ENCODE measurements at places on chromosomes 1 and 21.
A peak's percentile ranks its signal among the peaks of the same experiment; 100 is the strongest.

- no peak for DNase-seq
Observed at GRCh38 chr1:151364996-151365395, 7.5 kb downstream of the SELENBP1 start.

- DNase-seq, result peak; percentile 58
Observed at GRCh38 chr1:219120624-219121544, 52.8 kb upstream of the LYPLAL1 start.

DNA sequence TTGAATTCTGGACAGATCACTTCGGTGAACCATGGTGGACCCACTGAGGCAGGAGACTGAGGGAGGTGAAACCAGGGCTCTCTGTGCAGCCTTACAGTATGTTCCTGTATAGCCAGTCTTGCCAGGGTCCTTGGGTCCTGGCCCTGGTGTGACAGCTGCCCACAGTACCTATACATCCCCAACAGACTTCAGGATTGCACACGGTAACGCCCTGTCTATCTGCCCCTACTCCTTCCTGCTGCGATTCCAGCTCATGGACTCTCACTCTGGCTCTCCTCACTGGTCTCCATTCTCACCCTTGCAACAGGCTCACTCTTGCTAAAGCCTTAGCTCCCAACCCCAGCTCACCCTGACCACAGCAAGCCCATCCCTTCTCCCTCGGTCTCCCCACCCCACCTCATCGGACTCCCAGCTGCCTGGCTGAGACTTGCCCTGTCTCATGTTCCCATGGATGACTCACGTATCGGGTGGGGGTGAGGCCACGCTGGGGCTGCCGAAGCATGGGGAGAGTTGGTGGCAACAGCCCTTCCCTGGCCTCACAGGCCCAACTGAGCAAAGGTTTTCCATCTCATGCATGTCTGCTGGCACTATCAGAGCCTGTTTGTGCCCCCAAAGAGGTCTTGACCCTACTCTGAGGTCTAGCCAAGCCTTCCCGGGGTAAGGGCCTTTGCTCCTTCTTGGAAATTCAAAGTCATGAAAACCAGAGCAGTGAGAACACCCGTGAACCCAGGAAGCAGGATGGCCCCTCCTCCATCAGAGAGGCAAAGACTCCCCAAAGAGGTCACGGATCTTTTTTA is 7.1 kb downstream of the PHLDA3 start:
- peak; percentile 52 for DNase-seq

DNA sequence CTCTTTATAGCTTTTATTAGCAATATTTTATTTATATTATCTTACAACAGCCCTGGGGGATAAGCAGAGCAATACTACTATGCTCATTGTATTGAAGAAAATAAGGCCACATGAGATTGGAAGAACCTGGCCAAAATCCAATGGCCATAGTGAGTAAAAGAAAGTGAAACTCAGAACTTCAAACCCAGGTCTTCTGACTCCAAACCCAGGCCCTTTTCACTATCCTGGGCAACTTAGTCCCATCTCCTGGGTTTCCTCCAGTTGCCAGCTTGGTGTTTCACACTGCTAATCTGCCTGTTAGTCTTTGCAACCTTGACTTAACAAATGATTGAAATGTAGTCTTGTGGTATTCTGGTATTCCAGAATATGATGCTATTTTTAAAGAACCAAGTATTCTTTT is 22.4 kb upstream of the EXO1 start:
- DNase-seq, result peak; percentile 24

DNA sequence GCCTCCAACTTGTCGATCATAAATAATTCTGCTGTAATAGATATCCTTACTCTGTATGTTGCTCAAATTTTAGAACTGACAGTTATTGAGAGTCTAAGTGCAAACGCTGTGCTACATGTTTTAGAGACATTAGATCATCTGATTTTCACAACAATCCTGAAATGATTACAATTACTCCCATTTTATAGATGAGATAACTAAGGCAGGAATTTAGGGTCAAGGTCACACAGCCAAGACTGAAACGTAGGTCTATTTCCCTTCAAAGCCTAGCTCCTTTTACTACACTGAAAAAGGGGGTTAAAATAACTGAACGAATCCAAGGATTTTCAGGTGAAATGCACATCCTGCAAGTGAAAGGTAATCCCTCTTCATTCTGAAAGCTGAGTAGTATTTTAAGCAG is 2.7 kb upstream of the DCAF6 start:
- DNase-seq, result no peak

DNA sequence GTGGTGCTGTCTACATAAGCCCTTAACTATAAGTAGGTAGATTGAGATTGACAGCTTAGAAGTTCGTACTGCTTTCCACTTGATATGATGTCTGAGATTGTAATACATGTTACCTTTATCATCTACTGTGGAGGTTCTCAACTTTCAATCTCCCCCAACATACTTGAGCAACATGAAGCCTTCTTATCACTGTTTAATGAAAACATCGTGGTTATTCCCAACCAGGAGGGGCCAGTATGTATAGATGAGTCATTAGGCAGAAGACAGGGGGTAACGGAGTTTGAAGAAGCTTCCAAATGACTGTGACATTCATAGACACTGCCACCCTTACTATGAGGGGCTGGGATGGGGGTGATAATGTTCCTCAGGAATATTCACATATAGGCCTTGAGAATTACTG is 36.0 kb downstream of the CENPF start:
- no peak for DNase-seq

- no peak for DNase-seq
Observed at GRCh38 chr21:32207406-32207716, 71.5 kb downstream of the MIS18A start.

DNA sequence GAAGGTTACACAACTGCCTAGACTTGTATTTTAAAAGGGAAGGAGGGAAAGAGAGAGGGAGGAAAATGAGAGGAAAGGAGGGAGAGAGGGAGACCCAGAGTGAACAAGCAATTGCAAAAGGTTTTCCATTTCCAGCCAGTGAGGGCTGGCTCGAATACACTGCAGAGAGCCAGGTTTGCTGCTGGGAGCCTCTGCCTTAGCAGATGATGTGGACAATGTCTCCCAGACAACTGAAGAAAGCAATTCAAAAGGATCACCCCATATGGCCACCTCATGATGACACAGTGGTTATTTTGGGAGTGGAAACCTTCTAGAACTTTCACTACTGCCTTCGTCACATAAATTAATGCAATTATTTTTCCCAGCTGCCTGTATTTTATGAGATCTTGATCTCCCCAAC is 86.4 kb downstream of the BCAR3 start:
- DNase-seq, result no peak

GRCh38 chr21:42234464-42235241 is 15.7 kb downstream of the ABCG1 start:
- DNase-seq, result peak; percentile 74

GRCh38 chr1:223542831-223543230 is 122.7 kb downstream of the CAPN8 start:
- DNase-seq, result no peak

DNA sequence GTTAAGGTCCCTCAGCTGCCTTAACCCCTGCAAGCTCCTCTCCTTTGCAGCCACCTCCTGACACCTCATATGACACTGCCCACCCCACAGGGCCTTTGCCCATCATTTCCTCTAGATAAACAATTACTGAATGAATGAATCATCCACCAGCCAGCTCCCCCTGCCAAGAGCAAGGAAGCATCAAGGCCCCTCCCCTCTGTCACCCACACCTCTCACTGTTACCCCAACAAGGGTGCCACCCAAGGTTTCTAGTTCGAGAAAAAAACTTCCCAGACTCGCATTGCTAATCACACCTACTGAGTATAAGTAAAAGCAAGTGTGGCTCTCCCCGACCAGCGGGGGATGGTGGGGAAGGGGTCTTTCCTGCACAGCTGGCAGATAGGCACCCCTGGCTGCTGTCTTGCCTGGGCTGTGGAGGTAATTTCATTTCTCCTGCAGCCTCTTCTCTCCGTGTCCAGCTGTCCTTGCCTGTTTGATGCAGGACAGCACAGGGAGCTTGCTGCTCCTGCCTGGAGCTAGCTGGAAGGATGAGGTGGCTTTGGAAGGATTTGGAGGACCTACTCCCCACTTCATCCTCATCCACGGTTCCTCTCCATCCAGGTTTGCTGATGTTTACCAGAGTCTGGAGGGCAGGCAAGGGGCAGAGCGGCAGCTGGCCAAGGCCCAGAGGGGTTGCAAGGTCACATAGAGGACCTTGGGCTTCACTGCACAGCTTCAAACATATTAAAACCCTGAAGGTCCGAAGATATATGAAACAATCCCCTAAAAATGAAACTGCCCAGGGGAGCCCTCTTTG is 33.1 kb upstream of the LBR start:
- DNase-seq, result peak; percentile 44

DNA sequence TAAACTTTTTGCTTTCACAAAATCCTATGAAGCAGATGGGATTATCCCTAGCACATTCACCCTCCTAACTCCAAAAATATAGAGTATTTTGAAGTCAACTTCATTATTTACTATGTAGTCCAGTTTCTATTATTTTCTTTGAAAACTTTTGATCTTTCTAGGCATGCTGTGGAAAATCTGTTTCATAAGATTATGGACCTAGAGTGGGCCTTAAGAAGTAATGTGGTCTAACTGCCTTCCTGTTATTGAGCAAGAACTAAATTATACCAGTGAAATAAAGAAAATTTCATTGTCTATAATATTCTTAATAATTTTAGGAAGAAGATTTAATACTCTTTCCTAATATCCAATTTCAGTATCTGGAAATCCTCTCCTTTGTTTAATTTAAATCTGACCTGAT is 58.1 kb downstream of the PRKACB start:
- DNase-seq, result no peak

DNA sequence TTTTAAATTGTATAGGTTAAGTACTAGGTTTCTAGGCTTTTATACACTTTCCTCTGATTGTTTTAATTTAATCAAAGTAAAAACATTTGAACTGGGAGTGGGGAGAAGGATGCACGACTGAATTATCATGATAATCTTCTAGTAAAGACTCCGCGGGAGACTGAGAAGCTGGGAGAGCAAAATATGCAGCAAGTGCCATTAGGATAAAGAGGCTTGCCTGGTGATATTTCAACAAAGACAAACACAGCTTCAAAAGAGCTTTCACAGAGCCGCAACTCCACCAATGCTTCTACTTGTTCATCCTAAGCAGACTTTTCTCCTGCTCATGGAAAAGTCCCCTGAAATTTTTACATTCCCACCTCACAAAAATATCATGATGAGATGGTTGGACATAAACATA is 239.0 kb upstream of the PTBP2 start:
- no peak for DNase-seq

GRCh38 chr1:41976671-41977070 is 57.9 kb upstream of the HIVEP3 start:
- no peak for DNase-seq

- no peak for DNase-seq
Observed at GRCh38 chr1:17043676-17044075, 10.2 kb downstream of the SDHB start.

DNA sequence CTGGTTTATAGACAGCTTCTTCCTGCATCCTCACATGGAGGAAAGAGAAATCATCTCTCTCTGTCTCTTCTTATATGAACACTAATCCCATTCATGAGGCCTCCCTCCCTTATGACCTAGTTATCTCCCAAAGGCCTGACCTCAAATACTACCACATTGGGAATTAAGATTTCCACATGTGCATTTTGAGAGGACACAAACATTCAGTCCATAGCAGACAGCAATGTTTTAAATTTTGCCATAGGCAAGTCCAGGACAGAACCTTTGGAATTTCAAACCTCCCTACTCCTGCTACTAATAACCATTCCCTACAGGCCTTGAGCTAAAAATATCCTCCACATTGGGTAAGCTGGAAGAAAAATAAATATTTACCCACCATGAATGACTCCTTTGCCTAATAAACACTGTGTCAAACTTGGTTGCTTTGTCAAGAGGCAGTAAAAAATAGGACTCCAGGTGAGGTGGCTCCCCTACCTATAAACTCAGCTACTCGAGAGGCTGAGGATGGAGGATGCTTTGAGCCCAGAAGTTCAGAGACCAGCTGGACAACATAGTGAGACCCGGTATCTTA is 113.7 kb downstream of the ZNF281 start:
- DNase-seq, result no peak

GRCh38 chr1:15159166-15159555 is 5.6 kb downstream of the TMEM51 start:
- DNase-seq, result no peak

DNA sequence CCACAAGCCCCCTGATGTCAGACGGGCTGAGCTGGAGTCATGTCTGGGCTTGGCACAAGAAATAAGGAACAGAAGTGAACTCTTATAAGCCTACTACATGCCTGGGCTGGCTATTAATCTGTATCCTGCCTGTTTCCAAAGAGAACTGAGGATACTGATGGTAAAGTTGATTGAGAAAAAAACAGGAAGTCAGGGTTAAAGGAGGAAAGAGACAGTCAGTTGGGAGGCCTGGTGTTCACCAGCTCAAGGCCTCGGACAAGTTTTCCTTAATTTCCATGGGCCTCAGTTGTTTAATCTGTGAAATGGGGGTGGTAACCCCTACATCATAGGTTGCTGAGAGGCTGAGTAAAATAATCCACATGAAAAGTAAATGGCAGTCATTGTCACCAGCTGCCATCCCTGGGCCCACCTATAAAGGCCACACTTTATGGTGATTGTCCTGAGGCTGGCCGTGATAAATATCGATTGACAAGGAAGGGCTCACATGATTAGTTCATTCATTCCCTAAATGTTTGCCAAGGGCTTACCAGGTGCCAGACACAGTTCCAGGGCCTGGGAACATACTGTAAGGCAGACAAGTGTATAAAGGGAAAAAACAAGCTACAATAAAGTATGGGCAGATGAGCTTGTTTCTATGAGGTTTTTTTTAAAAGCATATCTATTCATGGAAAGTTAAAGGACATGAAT is 2.8 kb downstream of the ALDH4A1 start:
- no peak for DNase-seq

DNA sequence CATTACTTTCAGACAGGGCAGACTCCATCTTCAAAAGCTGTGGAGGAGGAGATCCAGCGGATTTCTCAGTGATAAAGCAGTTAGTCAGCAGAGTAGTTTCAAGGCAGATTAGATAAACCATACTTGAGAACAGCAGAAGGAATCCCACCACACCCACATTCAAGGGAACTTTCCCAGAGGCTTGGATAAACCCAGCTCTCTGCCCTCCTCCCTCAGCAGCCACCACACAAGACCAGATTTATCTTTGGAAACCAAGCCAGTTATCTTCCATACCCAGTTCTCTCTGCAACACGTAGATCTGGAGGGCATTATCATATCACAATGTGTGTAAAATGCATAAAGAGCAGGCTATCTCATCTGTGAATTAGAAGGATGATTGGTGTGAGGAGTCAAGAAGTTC is 40.2 kb downstream of the GFI1 start:
- DNase-seq, result no peak

- DNase-seq, result no peak
Observed at GRCh38 chr1:42720868-42721267, 19.2 kb downstream of the CLDN19 start.

GRCh38 chr1:50985094-50985493 is 15.0 kb downstream of the CDKN2C start:
- no peak for DNase-seq

- no peak for DNase-seq
Observed at GRCh38 chr1:45922374-45922773, 119.0 kb downstream of the MAST2 start.

- DNase-seq, result peak; percentile 59
Observed at GRCh38 chr1:68338081-68338480, 105.8 kb upstream of the WLS start.

- no peak for DNase-seq
Observed at GRCh38 chr1:22387919-22388580, 63.6 kb upstream of the ZBTB40 start.
